ENCODE measurements at places on chromosomes 1 and 21. TPM values are rescaled to one million over a fixed set of nuclear protein-coding genes. Genes with fewer than 3 reads are reported as not detected.

GRCh38 chr1:180486092-180486491, 16.3 kb downstream of the ACBD6 start:
- DNase-seq = no peak
- H3K27ac ChIP-seq = no peak overlapping the region
- H3K4me1 ChIP-seq = peaks cover 12% of the 10 kb centered on the region
- no peaks in the 10 kb centered on the region for H3K27me3 ChIP-seq

GRCh38 chr1:145702052-145702451, 5.1 kb downstream of the PDZK1 start:
- H3K36me3 ChIP-seq = no peaks in the 10 kb centered on the region
- no peaks in the 10 kb centered on the region for H3K27me3 ChIP-seq
- H3K4me1 ChIP-seq = peaks cover 3% of the 10 kb centered on the region
- no peak overlapping the region for H3K4me3 ChIP-seq

GRCh38 chr1:15066191-15066590, 87.4 kb upstream of the TMEM51 start:
- peaks cover 22% of the 10 kb centered on the region for H3K4me1 ChIP-seq
- H3K36me3 ChIP-seq = no peaks in the 10 kb centered on the region
- peaks cover 2% of the 10 kb centered on the region for H3K27me3 ChIP-seq
- no peak for DNase-seq

DNA sequence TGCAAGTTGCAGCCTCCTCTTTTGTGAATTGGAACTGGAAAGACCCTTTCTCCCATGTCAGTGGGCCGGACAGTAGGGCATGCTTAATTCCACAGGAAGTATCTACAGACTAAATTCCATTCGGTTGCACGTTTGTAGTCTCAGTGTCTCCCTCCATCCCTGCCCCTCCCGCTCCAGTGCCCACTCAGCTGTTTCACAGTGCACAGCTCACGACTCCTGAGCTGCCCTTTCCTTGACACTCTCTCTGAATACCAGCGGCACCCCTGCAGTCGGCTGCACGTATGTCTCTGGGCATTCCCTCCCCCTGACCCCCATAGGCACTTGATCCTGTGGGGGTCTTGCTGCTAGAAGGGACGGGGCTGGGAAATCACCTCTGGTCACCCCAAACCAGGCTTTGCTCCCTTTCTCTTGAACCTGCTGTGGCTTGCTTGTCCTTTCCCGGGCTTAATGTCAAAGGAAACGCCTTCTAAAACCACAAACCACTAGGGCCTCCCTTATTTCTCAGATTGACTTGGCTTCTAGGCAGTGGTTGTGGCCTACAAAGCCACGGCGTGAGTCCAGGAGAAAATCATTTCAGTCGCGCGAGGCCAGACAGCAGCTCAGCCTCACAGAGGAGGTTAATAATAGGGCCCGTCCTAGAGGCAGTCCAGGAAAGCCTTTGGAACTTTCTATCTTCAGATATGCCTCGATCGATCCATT, 365.3 kb upstream of the PROX1 start:
- no peaks in the 10 kb centered on the region for H3K36me3 ChIP-seq
- peaks cover 35% of the 10 kb centered on the region for H3K27me3 ChIP-seq
- no peak overlapping the region for H3K4me3 ChIP-seq
- DNase-seq = no peak
- no peak overlapping the region for H3K27ac ChIP-seq

The TIE1 gene
- total RNA-seq = 9.6 TPM

The LENEP gene
- 0.48 TPM for total RNA-seq

- no peaks in the 10 kb centered on the region for H3K36me3 ChIP-seq
- no peak overlapping the region for H3K4me3 ChIP-seq
- no peak overlapping the region for H3K27ac ChIP-seq
- no peaks in the 10 kb centered on the region for H3K27me3 ChIP-seq
- DNase-seq = no peak
Measured at GRCh38 chr1:204041803-204042505, 31.0 kb upstream of the SOX13 start.

DNA sequence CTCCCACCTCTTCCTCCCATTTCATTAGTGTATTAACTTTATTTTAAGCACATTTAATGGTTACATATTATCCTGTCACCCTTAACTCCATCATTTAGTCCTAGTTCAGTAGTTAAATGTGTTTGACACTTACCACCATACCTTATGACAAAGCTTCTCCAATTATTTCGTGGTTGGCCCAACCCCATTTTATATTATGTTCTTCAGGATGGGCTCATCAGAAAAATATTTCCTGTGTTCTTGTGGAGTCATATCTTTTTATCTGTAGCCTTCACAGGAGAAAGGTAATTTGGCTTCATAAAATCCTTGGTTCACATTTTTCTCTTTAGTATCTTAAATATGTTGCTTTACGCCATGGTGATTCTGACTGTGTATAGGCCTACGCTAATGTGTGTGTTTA, 142.3 kb upstream of the COL6A1 start:
- H3K36me3 ChIP-seq = peaks cover 15% of the 10 kb centered on the region

The PRMT6 gene
- total RNA-seq = 12.9 TPM

DNA sequence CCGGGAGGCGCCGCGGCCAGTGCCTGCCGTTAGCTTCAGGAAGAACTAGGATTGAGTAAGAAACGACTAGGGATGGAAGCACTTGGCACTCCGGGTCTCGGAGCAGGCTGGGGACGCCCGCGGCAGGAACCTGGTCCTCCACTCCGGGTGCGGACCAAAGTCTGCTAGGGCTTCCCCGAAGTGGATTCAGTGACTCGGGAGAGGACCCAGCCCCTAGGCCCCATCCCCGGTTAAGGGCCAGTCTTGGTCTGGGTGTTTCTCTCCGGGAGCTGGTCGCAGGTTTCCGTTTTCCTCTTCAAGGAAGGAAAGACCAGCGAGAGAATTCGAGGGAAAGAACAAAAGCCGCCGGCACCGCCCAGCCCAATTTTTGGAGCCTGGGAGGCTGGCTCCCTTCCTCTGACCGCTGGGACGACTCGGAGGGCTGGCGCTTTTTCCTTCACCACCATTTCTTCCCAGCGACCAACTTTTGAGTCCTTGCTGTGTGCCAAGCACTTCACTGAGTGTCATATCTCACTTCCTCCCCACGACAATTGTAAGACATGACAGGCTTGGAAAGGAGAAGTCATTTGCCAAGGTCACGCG, 16.8 kb upstream of the STMN1 start:
- DNase-seq = no peak
- no peak overlapping the region for H3K27ac ChIP-seq
- peak overlapping the region; percentile 84 for H3K4me3 ChIP-seq

The CD52 gene
- 17.2 TPM for total RNA-seq

DNA sequence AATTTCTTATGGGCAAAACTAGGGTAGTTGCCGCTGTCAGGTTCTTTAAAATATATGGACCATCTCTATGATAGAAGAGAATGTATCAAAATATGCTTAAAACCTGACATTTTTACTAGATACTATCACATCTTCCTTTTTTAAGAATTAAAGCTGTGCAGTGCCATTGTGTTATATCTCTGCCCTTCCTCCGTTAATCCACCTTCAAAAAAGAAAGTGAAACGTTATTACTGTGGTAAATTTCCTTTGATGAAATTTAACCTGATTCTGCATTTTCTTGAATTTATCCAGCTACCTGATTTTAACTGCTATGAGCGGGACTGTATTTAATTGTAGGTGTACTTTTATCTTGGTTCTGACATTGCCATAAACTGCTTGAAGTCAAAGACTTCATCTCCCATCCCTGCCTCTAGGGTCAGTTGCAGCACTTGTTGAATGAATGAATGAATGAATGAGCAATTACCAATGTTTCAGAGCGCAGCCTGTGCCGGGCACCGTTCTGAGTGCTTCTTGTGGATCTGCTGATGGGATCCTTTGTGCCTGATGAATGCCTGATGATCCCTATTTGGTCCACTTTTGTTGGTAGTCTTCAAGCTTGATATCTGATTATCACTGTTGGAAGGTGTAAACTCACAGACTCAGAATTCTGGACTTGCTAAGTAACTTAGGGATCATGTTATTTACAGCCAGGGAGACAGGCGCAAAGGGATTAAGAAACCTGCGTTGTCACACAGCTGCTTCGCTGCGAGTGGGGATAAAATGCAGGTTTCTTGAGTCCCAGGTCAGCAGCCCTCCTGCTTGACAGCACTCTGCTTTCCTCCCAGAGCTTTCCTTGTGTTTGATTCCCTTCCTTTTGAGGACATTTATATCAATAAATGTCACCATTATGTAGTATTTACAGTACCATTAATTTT, 30.1 kb downstream of the SMYD2 start:
- H3K4me1 ChIP-seq = peaks cover 16% of the 10 kb centered on the region
- H3K36me3 ChIP-seq = peaks cover 7% of the 10 kb centered on the region
- DNase-seq = no peak
- H3K4me3 ChIP-seq = peak overlapping the region; percentile 74
- H3K27me3 ChIP-seq = no peaks in the 10 kb centered on the region

- no peaks in the 10 kb centered on the region for H3K36me3 ChIP-seq
- peaks cover 20% of the 10 kb centered on the region for H3K27me3 ChIP-seq
- no peak for DNase-seq
- H3K4me3 ChIP-seq = peak within 1 kb of the TSS; percentile 56
- peaks cover 6% of the 10 kb centered on the region for H3K4me1 ChIP-seq
- no peak within 1 kb of the TSS for H3K27ac ChIP-seq
Measured at GRCh38 chr1:116909512-116910378, at the start of gene PTGFRN. Gene PTGFRN (plus strand): TSS chr1:116909916. CDS start chr1:116910204, 288 bp downstream.

GRCh38 chr1:151314137-151314875, 12.9 kb downstream of the PI4KB start:
- peaks cover 42% of the 10 kb centered on the region for H3K4me1 ChIP-seq
- peak overlapping the region; percentile 98 for H3K27ac ChIP-seq
- peaks cover 12% of the 10 kb centered on the region for H3K36me3 ChIP-seq
- H3K27me3 ChIP-seq = no peaks in the 10 kb centered on the region
- no peak for DNase-seq
- H3K4me3 ChIP-seq = no peak overlapping the region

The CACNA1S gene
- total RNA-seq = not detected

GRCh38 chr21:35658242-35658641, 402.1 kb downstream of the SETD4 start:
- H3K4me1 ChIP-seq = no peaks in the 10 kb centered on the region
- no peaks in the 10 kb centered on the region for H3K36me3 ChIP-seq
- H3K4me3 ChIP-seq = no peak overlapping the region
- DNase-seq = no peak
- H3K27ac ChIP-seq = no peak overlapping the region

GRCh38 chr21:22191581-22191980, 1193.4 kb downstream of the NCAM2 start:
- H3K36me3 ChIP-seq = peaks cover 5% of the 10 kb centered on the region
- no peak for DNase-seq
- no peak overlapping the region for H3K27ac ChIP-seq
- H3K27me3 ChIP-seq = no peaks in the 10 kb centered on the region
- H3K4me1 ChIP-seq = no peaks in the 10 kb centered on the region
- H3K4me3 ChIP-seq = no peak overlapping the region

- H3K36me3 ChIP-seq = peaks cover 4% of the 10 kb centered on the region
- no peak overlapping the region for H3K4me3 ChIP-seq
- H3K27ac ChIP-seq = no peak overlapping the region
- no peak for DNase-seq
- H3K27me3 ChIP-seq = peaks cover 21% of the 10 kb centered on the region
- H3K4me1 ChIP-seq = peaks cover 2% of the 10 kb centered on the region
Measured at GRCh38 chr1:227323171-227323966, 5.1 kb upstream of the CDC42BPA start.

DNA sequence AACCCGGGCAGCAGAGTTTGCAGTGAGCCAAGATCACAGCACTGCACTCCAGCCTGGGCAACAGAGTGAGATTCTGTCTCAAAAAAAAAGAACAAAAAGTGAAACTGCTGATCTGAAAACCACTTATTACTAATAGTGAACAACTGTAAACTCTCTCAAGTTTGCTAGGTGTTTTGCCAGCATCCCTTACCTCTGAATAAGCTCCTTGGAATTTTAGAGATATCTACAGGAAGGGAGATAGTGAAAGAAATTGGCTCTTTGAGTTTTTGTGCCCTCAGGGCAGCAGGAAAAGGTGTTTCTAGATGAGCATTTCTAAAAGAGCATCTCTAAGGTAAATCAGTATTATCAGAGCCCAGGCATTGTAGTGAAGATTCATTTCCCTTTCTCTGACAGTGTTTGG, 27.1 kb downstream of the PARK7 start:
- H3K36me3 ChIP-seq = peaks cover 27% of the 10 kb centered on the region
- H3K4me1 ChIP-seq = peaks cover 19% of the 10 kb centered on the region
- H3K27ac ChIP-seq = no peak overlapping the region
- no peak for DNase-seq

GRCh38 chr1:96588416-96588995, 133.1 kb upstream of the PTBP2 start:
- H3K27me3 ChIP-seq = no peaks in the 10 kb centered on the region
- H3K4me3 ChIP-seq = no peak overlapping the region
- no peak overlapping the region for H3K27ac ChIP-seq
- no peak for DNase-seq

The CATSPERE gene
- 0.78 TPM for total RNA-seq

- DNase-seq = peak; percentile 31
- no peak overlapping the region for H3K27ac ChIP-seq
- H3K36me3 ChIP-seq = no peaks in the 10 kb centered on the region
- no peaks in the 10 kb centered on the region for H3K27me3 ChIP-seq
- H3K4me1 ChIP-seq = peaks cover 49% of the 10 kb centered on the region
Measured at GRCh38 chr1:41840592-41841246, 78.0 kb downstream of the HIVEP3 start.

- no peak for DNase-seq
- no peaks in the 10 kb centered on the region for H3K36me3 ChIP-seq
- H3K4me3 ChIP-seq = no peak overlapping the region
Measured at GRCh38 chr1:11388617-11389016, 90.3 kb upstream of the DISP3 start.

GRCh38 chr1:77950873-77951272, 28.0 kb downstream of the FUBP1 start:
- H3K27me3 ChIP-seq = no peaks in the 10 kb centered on the region
- DNase-seq = no peak
- peaks cover 24% of the 10 kb centered on the region for H3K4me1 ChIP-seq
- peaks cover 17% of the 10 kb centered on the region for H3K36me3 ChIP-seq
- H3K4me3 ChIP-seq = no peak overlapping the region

The TEDDM1 gene
- not detected for total RNA-seq

The DDR2 gene
- 0.57 TPM for total RNA-seq

GRCh38 chr1:225911191-225912130, 12.6 kb downstream of the PYCR2 start:
- no peak overlapping the region for H3K4me3 ChIP-seq
- no peaks in the 10 kb centered on the region for H3K27me3 ChIP-seq
- no peak overlapping the region for H3K27ac ChIP-seq
- no peaks in the 10 kb centered on the region for H3K36me3 ChIP-seq
- no peaks in the 10 kb centered on the region for H3K4me1 ChIP-seq
- DNase-seq = no peak

GRCh38 chr1:2799811-2800663, 1.5 kb downstream of the TTC34 start:
- H3K27me3 ChIP-seq = peaks cover 5% of the 10 kb centered on the region
- DNase-seq = peak; percentile 60
- H3K36me3 ChIP-seq = no peaks in the 10 kb centered on the region

The KRTAP11-1 gene
- total RNA-seq = not detected

DNA sequence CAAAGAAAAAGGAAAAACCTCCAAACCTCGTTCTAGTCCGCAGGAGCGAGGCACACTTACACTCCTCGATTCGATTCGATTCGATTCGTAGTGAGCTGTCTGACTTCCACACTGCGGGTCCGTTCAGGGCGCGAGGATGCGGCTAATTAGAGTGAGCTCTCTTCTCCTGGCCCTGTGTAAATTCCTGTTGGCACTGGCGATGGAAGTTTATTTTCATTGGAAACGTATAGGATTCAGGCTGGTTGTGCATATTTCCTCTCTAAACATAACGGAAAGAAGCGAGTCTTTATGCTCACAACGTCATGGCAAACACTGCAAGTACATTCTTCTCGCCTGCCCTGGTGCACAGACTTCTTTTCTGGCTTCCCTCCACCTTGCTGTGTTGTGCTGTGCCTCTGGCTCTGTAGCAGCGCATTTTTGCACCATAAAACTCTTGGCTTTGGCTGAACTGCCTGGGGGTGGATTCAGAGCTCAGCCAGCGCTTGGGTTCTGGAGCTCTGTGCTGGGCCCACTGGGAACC, 2.7 kb downstream of the HUNK start:
- no peak for DNase-seq
- no peaks in the 10 kb centered on the region for H3K36me3 ChIP-seq
- no peak overlapping the region for H3K4me3 ChIP-seq
- H3K4me1 ChIP-seq = no peaks in the 10 kb centered on the region
- H3K27ac ChIP-seq = no peak overlapping the region

All from natural killer cell treated with Interleukin-12 subunit alpha and Interleukin-12 subunit beta and Interleukin-15 and Interleukin-18, amount 100 ng/mL, for 72 hours (primary cell).